ENCODE measurements at places on chromosomes 6 and 20.

GRCh38 chr6:73139681-73140383 lies 85.5 kb downstream of the KHDC1L start:
- no peak for DNase-seq

- DNase-seq = no peak
Measured at GRCh38 chr20:35771367-35771688, 487 bp upstream of the PHF20 start.

DNA sequence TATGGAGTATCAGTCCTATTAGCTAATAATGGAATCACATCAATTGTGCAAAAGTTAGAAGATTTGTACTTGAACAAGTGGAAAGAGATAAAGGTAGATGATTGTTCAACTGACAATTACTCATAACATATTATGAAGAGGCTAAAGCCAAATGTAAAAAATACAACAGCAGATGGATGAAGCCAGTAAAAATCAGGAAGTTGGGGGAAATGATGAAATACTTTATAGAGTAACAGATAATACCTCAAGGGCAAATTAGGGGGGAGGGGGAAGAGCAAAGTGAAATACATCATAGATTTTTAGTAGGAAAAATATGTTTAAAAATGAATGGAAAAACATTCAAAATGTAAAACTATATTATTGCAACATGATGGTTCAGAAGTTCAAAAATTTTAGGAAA lies 114.0 kb downstream of the PDSS2 start:
- peak; percentile 36 for DNase-seq

DNA sequence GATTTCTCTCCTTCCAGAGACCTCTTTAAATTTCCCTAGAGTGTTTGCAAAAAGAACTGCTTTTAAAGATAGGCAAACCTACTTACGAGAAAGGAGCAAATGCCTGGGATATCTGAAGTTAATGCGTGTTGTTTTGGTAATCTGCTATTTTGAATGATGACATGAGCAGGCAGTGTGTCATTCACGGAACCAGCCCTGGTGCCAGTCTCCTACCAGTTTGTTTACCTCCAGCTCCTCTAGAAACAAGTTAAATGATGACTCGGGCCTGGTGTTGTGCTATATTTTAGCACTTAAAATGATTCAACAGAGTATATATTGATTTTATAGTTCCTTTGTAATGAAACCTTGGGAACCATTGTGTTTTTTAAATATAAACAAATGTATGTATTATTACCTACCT lies 41.1 kb upstream of the MAP3K4 start:
- DNase-seq = no peak

DNA sequence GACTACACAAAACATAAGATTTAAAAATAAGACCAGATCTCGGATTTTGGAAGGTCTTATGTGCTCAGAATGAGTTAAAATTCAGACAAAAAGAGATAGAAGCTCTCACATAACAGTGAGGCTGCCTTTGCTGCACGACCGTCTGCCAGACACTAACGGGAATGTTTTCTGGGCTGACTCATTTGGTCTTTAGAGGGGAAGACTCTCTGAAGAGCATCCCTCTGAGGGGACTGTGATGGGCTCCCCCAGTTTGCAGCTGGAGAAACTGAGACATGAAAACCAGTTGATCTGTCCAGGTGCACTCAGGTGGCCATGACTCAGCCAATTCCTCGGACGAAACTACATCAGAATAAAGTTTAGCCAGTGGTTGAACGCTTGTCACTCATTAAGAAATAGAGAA lies 153.9 kb downstream of the RNASET2 start:
- DNase-seq = no peak

DNA sequence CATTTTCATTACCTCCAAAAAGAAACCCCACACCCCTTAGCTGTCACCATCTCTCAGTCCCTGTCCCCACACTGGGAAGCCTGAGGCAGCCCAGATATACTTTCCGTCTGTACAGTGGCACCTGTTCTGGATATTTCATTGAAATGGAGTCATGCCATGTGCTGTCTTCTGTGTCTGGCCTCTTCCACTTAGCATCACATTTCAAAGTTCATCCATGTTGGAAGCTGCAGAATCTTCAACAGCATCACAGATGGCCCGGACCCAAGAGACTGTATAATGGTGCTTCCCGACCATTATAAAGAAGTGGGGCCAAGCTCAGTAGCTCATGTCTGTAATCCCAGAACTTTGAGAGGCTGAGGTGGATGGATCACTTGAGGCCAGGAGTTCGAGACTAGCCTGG lies 58.4 kb downstream of the DLGAP4 start:
- DNase-seq = no peak

- DNase-seq = no peak
Measured at GRCh38 chr20:42340368-42340767, 722.2 kb upstream of the CHD6 start.

DNA sequence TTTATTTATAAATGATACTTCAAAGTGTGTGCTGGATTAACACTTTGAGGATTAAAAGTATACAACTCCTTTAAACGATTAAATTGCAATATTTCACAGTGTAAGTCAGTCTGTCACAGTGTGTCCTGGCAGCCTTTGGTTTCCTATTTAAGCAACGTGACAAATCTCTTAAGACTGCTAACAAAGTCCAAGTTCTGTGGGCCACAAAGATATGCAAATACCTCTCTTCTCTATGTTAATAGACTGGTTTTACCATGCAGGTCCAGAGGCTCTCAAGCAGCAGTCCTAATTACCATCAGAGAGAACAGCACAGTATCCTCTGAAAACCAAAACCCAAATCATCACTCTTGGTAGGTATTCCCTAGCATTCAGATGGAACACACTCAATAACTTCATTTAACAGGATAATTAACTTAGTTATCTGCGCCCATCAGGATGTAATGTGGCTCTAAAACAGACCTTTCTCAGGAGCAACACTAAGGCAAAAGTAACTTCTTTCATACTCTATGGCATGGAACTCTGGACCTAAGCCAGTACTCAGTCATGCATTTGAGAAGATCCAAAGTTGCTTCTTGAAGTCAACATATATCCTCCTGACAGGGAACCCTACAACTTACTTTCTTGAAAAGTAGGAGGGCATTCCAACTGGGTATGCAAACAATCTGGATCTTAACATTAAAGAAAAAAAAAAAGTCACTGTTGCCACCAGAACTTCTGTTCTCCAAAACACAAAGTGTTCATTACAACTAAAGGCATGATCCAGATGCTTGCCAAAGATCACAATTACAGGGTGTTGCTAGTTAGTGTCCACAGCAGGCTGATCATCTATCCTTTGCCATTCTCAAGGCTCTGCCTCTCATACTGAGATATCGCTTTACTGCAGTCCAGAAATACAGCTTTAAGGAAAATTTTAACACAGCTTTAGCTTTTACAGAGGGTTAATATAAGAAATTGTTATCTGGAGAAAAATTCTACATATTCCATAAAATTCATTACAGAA lies 53.2 kb downstream of the MAN1A1 start:
- no peak for DNase-seq

GRCh38 chr6:89375427-89376267 lies 23.1 kb upstream of the UBE2J1 start:
- DNase-seq = peak; percentile 22

DNA sequence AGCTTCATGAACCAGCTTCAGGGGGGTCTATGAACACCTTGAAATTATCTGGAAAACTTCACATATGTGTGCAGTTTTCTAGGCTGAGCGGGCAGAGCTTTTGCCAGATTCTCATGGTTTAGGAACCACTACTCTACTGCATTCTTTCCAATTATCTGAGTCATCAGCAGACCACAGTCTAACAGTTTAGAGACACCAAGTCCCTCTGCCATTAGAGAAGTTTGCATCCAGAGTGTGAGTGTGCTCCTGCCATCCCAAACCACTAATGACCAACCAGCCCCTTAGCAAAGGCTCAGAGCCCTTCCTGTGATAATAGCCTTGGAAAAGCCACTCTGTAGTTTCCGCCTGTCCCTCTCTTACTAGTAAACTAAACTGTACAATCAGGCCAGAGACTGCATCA lies 96.8 kb downstream of the PHACTR1 start:
- no peak for DNase-seq

DNA sequence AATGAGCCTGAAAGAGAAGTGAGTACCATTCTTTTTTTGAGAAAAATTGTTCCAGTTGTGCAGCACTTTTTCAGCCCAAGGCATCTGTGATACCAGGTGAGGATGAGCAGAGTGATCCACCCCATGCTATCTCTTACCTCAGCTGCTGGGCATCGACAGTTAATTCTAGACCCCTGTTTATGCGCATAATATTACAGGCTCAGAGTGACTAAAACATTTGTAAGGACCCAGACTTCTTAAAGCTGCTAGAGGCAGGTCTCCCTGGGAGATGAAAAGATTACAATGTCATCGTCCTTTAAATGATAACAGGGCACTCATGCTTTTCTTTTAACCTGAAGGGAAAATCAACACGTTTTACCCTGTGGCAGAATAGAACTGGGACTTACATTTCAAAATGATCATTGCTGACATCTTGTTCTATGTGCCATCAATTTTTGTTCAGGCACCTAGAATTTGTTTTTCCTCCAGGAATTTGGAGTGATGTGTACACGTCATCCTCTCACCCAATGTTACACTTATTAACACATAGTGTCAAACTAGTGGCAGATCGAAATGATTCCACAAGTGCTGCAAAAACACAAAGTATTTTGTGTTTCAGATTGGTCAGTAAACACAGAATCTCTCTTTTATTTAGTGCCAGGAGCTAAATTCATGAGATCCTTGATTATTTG lies 684.6 kb downstream of the UTRN start:
- no peak for DNase-seq

DNA sequence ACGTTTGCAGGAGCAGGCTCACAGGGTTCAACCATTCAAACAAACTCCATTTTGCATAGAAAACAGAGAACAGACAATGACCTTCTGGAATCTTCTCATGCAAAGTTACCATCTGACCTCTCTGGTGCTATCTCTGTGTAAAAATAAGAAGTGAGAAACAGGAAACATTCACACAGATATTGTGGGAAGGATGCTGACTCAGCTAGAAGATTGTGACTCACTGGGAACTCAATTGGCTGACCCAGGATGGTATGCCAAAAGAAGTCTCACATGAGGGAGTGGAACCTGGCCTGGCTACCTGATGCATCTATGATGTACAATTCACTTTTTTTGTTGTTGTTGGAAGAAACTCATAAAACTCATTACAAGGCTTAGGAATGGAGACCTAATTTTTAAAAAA lies 61.1 kb upstream of the TBX18 start:
- no peak for DNase-seq

GRCh38 chr6:14147891-14148290 lies 30.3 kb downstream of the CD83 start:
- DNase-seq = no peak

GRCh38 chr6:150747155-150747554 lies 118.3 kb upstream of the MTHFD1L start:
- no peak for DNase-seq

GRCh38 chr6:112286010-112286409 lies 31.6 kb upstream of the LAMA4 start:
- DNase-seq = no peak

- DNase-seq = no peak
Measured at GRCh38 chr6:89268776-89269175, 46.3 kb downstream of the GABRR2 start.

DNA sequence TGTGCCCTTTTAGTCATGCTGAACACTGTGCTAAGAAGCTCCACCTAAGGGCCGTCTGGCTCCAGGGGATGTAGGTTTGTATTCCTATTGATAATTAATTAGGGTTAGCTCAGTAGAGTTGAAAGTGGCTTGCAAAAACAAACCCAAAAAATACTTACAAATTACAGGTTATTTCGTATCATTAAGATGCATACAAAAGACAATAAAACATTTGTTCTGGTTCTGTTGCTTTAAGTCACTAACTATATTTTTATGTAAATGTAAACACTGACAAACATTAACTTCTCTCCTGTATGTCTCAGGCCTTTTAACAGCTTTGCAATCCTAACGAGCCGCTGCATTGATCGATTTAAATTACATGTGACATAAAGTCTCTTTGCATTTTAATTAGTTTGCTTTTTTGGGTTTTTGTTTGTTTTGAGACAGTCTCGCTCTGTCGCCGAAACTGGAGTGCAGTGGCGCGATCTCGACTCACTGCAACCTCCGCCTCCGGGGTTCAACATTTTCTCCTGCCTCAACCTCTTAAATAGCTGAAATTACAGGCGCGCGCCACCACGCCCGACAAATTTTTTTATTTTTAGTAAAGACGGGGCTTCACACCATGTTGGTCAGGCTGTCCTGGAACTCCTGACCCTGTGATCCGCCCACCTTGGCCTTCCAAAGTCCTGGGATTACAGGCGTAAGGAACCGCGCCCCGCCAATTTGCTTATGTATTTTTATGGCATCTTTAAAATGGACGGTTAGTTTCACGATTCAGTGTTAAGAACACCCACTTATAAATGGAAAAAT lies 110.9 kb downstream of the HFE start:
- peak; percentile 58 for DNase-seq

DNA sequence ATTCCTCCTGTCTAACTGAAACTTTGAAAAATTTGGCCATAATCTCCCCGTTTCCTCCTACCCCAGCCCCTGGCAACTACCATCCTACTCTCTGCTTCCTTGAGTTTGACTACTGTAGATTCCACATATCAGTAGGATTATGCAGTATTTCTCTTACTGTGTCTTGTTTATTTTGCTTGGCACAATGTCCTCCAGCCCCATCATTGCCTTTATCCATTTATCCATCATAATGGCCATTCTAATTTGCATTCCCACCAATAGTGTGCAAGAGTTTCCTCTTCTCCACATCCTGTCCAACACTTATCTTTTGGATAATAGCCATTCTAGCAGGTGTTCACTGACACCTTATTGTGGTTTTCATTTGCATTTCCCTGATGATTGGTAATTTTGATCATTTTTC lies 202.3 kb downstream of the THBS2 start:
- DNase-seq = no peak

DNA sequence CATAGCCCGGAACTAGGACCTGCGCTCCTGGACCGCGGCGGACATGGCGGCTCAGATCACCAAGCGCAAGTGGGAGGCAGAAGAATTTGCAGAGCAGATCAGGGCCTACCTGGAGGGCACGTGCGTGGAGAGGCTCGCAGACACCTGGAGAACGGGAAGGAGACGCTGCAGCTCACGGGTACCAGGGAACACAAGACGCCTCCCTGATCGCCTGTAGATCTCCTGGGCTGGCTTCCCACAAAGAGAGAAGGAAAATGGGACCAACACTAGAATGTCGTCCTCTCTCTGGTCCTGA lies 15.1 kb upstream of the HLA-A start:
- no peak for DNase-seq

DNA sequence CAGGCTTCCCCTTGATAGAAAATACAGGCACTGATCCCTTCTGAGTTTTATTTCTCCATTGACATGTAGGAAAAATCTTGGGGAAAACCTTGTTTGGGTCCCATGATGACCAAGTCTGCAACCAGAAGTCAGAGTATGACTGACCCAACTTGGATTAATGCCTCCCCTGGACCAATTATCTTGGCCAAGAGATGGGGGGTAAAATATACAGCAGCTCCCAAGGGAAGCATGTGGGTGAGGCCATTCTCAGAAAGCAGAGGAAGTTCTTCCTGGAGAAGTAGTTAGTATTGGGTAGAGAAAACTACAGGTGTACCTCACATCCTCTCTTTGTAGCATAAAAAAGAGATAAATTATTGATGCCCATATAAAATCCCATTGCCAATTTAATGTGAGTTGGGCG lies 285.2 kb upstream of the PLCB4 start:
- DNase-seq = no peak
